Caco-2 (cell line): ENCODE measurements at places on chromosomes 12 and 14.
A peak's percentile ranks its signal among the peaks of the same experiment; 100 is the strongest.

DNA sequence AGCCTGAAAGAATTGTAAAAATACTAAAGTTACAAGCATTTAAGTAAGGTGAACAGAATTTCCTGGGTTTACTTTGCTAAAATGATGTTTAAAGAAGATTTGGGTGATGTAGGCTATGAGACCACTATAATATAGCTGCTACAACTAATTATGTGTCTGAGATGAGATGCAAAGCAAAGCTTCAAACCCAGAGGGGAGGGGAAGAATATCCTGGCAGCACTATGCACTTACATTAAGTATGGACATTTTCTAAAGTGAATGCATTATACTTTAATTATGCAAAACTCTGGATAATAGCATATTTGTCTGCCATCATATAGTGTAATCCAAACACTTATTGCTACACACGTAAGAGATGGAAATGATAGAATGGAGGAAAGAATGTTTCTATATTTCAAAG, 1003.7 kb downstream of the GALC start:
- DNase-seq: no peak

- peak; percentile 62 for DNase-seq
These were observed 216.9 kb downstream of the NTF3 start for GRCh38 chr12:5648692-5649359.

DNA sequence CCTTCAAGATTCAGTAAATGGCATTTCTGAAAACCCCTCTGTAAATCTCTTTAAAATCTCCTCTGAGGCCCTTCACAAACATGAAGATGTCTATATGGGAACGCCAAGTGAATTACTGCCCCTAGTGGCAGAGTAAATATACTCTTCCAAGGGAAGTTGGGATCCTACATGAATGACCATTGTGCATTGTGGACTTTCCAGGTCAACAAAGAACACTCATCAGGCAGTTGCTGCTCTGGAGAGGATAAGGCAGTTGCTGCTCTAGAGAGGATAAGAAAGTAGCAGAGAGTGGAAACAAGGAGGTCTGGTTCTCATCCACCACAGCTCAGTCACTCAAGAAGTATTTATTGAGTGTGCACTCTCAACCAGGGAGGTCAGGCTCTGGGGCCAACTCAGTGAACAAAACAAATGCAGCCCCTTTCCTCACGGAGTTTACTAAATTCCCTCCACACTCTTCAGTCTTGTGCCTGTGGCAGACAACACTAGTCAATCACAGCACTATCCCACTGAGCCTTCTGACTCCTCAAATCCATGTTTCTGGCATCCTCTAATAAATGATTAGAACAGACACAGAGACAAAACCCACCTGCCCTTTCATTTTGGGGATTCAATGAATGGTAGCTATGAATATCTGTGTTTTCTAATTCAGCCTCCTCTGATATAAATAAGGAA, 52.9 kb downstream of the SVOP start:
- no peak for DNase-seq

GRCh38 chr14:105107351-105107750, 42.1 kb upstream of the GPR132 start:
- no peak for DNase-seq

GRCh38 chr12:4997939-4998338, 45.7 kb upstream of the KCNA5 start:
- no peak for DNase-seq

DNA sequence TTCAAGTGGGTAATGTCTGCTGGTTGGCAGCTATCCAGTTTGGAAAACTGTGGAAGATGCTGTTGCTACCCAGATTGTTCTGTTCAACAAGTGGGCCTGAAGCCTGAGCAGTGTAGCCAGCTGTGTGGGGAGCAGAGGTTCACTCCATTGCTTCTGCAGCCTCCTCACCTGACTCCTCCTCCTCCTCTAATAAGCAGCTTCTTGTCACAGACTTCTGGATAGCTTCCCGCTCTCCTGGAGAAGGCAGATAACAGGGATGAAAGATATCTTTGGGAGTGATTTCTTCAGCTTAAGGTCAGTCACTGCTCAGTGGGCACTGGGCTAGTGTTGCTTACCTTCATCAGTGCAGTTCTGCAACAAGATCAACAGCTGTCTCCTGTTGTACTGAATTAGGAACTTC, 2.0 kb downstream of the POP5 start:
- no peak for DNase-seq

DNA sequence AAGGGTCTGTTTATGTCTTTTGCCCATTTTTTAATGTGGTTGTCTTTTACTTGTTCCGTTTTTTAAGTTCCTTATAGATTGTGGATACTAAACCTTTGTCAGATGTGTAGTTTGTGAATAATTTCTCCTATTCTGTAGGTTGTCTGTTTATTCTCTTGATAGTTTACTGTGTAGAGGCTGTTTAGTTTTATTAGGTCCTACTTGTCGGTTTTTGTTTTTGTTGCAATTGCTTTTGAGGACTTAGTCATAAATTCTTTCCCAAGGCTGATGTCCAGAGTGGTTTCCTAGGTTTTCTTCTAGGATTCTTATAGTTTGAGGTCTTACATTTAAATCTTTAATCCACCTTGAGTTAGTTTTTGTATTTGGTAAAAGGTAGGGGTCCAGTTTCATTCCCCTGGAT, 33.9 kb downstream of the SLC39A9 start:
- DNase-seq: no peak

GRCh38 chr12:131561051-131561450, 149.8 kb upstream of the SFSWAP start:
- no peak for DNase-seq

GRCh38 chr12:100755186-100755585, 39.4 kb upstream of the ANO4 start:
- no peak for DNase-seq

GRCh38 chr12:119198440-119198839, 19.7 kb downstream of the HSPB8 start:
- DNase-seq: no peak
